CD4-positive, alpha-beta T cell treated with Interleukin-6 at 100 ng/mL for 8 hours (primary cell): ENCODE measurements at places on chromosomes 4 and X.
A peak's percentile ranks its signal among the peaks of the same experiment; 100 is the strongest.

DNA sequence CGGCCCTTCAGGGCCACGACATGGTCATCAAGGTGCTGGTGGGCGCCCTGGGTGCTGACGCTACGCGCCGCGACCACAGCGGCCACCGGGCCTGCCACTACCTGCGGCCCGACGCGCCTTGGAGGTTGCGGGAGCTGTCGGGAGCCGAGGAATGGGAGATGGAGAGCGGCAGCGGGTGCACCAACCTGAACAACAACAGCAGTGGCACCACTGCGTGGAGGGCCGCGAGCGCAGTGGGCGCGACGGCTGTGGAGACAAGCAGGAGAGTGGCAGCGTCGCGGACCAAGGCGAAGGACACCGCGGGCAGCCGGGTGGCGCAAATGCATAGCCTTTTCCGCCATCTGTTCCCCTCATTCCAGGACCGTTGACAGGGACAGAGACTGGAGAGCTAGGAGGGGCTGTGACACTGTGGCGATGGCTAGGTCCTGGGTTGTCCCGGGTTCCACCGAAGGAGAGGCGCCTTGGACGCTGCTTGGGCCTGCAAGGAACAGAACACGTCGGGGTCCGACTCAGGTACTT is 919 bp downstream of the SOWAHD start:
- DNase-seq: no peak

- DNase-seq: no peak
Observed at GRCh38 chr4:3250956-3251690, 2.2 kb downstream of the MSANTD1 start.

DNA sequence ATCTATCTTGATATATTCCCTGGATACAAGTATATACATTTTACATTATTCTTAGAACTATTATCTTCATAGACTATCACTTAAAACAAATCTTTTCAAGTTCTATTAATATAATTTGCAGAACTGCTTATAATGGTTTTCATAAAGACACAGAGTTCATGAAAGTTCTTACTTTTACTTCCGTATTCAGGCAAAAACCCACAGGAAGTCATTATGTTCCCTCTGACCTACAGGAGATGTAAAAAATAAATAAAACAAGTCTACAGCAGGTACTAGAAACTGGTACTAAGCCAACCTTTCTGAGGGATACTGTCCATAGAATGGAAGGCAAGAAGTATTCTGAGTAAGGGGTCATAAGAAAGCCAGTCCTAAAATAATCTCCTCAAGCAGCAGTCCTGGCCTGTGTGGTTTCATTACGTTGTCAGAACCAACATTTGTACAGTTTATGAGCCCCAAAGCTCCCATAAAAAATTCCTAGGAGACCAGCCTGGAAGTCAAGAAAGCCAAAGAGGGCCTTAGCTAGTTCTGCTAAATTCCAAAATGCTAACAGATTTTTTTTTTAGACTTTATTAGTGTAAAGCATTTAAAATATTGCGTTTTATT is 68.6 kb downstream of the CAMK2D start:
- peak; percentile 9 for DNase-seq

- no peak for DNase-seq
Observed at GRCh38 chrX:150094375-150094774, 156.1 kb upstream of the EOLA2 start.

DNA sequence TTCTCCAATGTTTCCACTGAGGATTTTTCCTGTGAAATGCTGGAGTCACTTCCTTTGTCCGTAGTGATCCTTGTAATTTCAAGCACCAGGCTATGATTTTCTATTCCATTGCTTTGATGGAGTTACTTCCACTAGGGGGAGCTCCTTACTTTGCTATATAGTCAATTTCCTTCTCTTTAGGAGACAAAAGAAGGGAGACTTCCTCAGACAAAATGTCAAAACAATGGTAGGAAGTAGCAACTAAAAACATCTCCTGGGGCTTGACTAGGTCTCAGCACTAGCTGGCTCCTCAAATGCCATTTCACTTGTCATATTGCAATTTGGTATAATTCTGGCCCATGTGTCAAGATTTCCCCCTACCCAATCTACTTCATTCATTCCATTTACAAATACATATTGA is 24.1 kb downstream of the ZCCHC12 start:
- peak; percentile 44 for DNase-seq

DNA sequence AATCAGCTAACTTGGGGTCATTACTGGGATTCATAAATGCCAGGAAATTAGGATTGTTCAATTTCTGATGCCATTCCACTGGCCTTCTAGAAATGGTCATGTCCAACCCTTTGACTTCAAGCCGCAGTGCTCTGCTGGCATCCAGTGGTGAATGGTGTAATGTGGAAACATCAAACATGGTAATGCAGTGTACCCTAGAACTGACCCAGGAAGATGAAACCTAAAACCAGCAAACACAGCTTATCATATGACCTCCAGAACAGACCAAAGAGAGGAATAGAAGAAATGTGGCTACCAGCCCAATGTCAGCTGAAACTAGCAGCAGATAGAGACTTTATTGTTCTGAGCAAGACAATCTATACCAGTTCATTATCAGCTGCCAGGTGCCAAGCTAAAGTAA is 13.8 kb downstream of the CXCL13 start:
- DNase-seq: no peak

GRCh38 chr4:47122592-47123291 is 91.4 kb downstream of the GABRB1 start:
- DNase-seq: peak; percentile 27

- DNase-seq: no peak
Observed at GRCh38 chr4:26484032-26484515, 6.2 kb downstream of the CCKAR start.

- no peak for DNase-seq
Observed at GRCh38 chrX:51361251-51361650, 28.6 kb downstream of the NUDT10 start.

DNA sequence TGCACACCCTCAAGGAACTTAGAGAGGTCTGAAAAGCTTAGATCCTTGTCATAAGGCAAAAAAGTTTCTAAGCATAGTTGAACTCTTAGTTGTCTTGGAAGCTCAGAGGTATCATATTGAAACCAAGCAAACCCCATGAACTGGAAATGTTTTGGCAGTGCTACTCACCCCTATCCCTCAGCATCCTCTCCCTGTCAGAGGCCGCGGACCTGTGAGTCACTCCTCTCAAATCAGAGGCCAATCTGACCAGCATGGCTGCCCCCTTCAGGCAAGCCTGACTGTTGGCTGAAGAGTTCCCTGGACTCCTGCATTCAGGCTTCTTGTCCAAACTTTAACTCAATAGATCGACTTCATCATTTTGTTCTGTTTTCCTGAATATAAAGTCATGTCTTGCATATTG is 69.4 kb downstream of the KCNIP4 start:
- DNase-seq: no peak

GRCh38 chrX:12447448-12448064 is 309.3 kb downstream of the FRMPD4 start:
- DNase-seq: no peak

GRCh38 chr4:60404027-60404426 is 796.1 kb upstream of the ADGRL3 start:
- DNase-seq: no peak

DNA sequence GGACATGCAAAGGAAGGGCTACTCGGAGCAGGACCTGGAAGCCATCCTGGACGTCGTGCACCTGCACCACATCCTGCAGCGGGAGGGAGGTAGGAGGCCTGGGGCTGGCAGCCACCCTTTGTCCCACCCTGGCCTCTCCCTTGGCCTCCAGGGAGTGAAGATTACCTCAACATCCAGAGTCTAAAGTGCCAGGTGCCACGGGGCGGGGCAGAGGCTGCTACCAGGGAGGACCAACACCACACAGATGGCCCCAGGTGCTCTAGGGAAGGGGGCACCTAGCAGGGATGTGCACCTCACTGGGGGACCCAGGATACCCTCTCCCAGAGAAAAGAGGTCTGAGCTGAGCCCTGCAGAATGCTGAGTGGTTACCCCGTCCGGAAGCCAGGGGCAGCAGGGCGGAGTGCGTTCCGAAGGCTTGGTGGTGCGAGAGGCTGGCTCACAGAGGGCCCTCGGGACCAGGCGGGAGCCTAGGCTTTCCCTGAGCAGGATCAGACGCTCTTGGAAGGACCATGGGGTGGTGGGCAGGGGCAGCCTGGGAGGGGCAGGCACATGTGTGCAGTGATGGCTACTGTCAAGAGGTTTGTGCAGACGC is 16.1 kb downstream of the ABCD1 start:
- DNase-seq: no peak

GRCh38 chrX:149829751-149830191 is 48.0 kb downstream of the MAGEA9 start:
- peak; percentile 35 for DNase-seq

DNA sequence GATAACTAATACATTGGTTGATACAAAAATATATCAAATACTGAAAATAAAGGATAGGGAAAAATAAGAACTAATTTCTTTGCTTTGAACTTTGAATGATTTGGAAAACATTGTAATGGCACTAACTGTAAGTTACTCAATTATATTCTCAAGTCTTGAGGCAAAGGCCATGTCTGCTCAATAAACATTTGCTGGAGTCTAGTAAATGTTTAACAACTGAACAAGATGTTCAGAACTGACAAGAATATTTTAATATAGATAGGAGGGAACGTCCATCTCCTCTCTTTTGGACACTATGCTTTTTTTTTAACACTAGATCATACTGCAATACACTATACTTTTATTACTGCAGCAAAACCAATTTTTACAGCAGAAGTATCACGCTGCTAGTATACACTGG is 76.2 kb downstream of the PRSS12 start:
- no peak for DNase-seq

- DNase-seq: no peak
Observed at GRCh38 chrX:31061091-31061490, 10.8 kb downstream of the FTHL17 start.

GRCh38 chr4:83771113-83771705 is 235.3 kb downstream of the GPAT3 start:
- no peak for DNase-seq

GRCh38 chrX:10620121-10620699 is at the start of gene MID1:
Gene MID1, minus strand, starts transcription at chrX:10620585. Its CDS starts 53,038 bp downstream, at chrX:10567547.
- DNase-seq: no peak

DNA sequence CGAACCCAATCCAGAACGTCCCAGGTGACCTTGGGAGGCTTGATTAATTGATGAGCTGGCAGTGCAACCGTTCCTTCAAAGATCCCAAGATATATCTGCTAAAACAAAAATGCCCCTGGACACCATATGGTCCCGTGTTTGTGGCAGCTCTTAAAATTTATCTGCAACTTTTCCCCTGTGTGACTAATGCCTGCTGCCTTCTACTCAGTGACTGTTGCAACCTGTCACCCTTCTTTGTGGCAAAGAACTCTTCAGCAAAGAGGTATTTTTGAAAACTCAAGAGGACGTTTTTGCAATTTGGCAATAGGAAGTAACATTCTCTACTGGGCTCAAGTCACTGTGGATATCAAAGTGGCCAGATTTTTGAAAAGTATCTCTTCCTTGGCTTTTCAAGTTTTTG is 75.8 kb upstream of the SOD3 start:
- no peak for DNase-seq

DNA sequence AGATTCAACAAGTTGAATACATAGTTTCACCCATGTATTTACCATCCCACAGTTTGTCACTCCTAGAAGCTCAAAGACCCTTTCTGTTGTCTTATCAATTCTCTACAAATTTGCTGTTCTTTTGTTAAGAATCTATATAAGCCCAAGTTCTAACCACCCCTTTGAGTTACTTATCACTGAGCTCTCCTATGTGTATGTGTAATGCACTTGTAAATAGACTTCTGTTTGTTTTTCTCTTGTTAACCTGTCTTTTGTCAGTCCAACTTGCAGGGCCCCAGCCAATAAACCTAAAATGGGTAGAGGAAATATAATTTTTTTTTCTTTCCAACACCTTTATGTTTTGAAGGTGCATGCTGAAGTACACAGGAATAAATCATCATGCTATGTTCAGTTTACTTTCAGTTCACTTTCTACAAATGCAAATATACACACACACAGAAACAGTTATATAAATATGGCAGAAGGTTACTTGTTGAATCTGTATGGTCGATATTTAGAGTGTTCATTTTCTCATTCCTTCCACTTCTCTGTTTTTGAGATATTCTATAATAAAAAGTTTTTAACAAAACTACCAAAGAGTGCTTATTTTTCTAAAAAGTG is 22.3 kb upstream of the CLOCK start:
- no peak for DNase-seq

GRCh38 chrX:87571964-87572363 is 54.4 kb downstream of the KLHL4 start:
- no peak for DNase-seq

DNA sequence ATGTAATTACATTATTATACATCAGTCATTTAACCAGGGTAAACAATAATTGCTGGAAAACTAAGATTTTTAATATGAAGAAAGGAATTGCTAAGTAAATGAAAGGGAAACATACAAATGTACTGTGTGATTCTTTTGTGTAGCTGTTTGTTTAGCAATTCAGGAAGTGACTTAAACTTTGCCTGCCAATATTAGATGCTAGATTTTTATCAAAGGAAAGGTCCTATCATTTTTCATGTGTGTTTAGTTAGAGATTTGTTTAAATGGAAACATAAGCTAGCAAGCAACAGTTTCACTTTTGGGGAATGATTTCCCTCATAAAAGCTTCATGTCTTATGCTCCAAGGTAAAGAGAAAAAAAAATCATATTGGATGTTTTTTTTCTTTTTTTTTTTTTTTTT is 95.1 kb upstream of the LIMCH1 start:
- no peak for DNase-seq

DNA sequence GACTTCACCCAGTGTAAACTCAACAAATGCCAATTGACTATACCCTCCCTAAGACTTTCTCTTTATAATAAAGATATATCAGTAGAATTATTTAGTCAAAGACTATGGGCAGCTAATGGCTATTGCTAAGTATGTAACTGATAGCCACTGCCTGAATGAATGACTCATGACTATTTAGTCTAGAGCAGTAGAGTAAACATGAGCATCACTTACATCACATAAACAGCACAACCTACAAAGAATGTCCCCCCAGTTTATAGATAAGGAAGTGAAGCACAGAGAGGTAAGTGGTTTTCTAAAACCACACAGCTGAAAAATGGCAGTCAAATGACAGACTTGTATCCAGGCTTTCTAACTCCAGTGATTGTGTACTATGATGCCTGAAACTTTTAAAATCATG is 507.0 kb downstream of the PPARGC1A start:
- no peak for DNase-seq

DNA sequence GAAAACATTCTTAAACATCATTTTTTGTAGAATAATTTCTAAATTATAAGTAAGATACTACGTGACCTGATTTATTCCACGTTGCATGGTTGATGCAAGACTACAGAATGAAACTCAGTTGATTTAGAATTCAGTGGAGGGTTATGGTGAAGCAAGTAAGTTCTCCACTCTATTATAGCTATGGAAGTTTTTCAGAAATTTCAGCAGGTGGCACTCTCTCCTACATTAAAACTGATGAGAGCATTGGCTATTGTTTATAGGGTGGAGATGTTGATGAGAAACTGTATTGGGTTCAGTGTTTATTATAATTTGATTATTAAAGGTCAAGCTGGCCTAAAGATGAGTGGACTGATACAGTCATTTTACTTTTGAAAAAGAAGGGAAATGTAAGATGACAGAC is 88.0 kb downstream of the FNIP2 start:
- DNase-seq: no peak

DNA sequence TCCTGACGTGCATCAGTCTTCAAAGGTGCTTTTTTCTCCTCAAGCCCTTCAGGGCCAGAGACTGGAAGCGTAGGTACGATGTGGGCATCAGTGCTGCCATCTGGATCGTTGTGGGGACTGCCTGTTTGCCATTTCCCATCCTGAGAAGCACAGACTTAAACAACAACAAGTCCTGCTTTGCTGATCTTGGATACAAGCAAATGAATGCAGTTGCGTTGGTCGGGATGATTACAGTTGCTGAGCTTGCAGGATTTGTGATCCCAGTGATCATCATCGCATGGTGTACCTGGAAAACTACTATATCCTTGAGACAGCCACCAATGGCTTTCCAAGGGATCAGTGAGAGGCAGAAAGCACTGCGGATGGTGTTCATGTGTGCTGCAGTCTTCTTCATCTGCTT is 15.7 kb downstream of the P2RY10 start:
- DNase-seq: no peak
